ENCODE measurements at places on chromosomes 5 and 9.

DNA sequence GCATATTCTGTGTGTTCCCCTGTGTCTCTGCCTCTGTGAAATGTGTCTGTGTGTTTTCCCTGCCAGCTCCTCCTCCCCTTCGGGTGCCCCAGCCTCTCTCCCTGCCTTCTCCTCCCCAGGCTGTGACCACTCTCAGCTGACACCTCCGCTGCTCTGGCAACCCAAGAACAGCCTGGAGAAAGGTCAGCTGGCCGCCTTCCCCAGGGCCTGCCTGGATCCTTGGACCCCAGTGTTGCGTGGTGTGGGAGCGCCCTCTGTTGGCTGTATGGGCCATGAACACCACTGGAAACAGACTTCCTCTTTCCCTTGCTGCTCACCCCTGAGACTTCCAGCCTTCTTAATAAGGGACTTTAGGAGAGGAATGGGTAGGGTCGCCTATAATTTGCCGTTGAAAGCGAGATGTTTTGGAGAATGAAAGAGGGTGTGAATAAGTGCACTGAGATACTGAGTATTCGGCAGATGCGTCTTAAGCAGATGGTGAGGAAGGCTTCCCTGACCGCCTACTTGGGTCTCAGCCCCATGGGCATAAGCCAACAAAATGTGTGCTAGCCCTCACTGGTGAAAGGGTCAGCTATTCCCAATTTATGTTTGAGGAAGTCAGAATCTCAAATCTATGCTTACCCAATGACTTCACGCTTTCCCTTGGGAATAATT lies 114.9 kb upstream of the TRIM32 start:
- DNase-seq: no peak

GRCh38 chr9:7507566-7508270 lies 291.9 kb downstream of the DMAC1 start:
- DNase-seq: no peak

DNA sequence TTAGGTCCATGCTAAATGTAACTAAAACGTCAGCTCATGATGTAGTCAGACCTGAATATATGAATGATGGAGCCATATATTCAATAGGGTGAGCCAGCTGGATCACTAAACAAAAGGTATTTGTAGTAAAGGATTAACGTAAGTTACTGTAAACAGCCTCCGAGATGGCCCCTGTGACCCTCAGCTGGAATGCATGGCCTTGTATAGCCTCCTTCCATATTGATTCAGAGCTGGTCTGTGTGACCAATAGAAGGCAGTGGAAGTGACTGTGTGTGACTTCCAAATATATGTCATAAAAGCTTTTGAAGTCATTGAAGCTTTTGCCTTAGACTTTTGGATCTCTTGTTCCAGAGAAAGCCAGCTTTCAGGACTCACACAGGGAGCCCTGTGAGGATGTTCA lies 154.4 kb upstream of the CHD1 start:
- DNase-seq: no peak

- DNase-seq: no peak
These were observed 652 bp downstream of the ARSK start for GRCh38 chr5:95555553-95555952.

Data from stimulated activated CD4-positive, alpha-beta T cell treated with anti-CD3 and anti-CD28 coated beads, Interleukin-1b, Interleukin-23, amount 100 ng/mL, for 1 hour (primary cell).